ENCODE measurements at places on chromosomes 5 and 9. TPM values are rescaled to one million over a fixed set of nuclear protein-coding genes. Genes with fewer than 3 reads are reported as not detected.

ANKRD31 gene
- total RNA-seq: 0.09 TPM

MYMK gene
- not detected for total RNA-seq

ZNF346 gene
- 12.7 TPM for total RNA-seq

PCDHGA12 gene
- 7.4 TPM for total RNA-seq

CDX1 gene
- total RNA-seq: not detected

BASP1 gene
- 34.2 TPM for total RNA-seq

RMRP gene
- total RNA-seq: 134,448 TPM

AGXT2 gene
- not detected for total RNA-seq

PCDHGB4 gene
- total RNA-seq: 26.7 TPM

Data from bronchial smooth muscle cell (primary cell).